Stimulated activated CD4-positive, alpha-beta T cell treated with anti-CD3 and anti-CD28 coated beads, Interleukin-2, amount 100 ng/mL, for 24 hours (primary cell): ENCODE measurements at places on chromosomes 6 and 20.

DNA sequence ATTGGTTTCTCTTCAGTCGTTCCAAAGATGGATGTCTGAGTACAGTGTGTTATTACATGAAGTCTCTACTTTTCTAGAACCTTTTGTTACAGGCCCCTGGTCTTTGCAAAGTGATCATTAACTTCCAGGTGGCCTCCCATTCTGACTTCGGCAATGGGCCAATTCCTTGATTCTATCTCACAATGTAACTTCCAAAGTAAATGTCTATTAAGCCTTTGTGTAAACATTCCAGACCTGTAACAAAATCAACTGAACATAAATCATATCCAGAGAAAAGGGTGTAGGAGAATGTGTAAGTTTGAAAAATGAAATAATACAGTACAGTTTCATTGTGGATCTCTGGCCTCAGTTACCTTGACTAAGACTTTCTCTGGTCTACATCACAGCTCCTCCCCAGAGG, 187.8 kb upstream of the JAG1 start:
- DNase-seq, result no peak

DNA sequence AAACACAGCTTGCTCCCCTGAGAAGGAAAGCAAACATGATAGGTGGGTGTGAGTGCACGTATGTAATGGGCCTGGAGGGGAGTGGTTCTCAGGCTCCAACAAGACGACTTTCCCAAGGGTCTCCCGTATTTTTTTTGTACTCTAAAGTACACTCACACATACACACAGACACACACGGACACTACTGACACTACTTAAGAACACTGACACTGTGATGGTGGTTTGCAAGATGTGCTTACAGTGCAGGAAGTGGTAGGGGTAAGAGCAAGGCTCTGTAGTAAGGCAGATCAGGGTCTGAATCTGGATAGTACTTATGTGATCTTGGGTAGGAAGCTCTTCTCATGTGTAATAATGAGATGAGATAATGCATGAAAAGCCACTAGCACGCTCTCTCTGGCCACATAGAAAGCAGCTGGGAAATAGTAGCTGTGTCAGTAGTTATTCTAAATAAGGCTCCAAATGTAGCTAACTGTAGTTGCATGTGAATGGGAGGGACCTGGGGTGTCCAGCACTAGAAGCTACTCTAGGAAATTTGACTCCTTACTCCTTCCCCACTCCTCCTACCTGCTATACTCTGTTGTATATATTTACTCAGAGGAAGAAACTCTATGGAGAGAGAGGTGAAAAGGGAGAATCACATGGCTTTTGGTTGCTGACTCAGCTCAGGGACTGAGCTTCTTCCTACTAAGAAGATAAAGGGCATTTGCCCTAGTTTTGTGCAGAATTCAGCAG, 8.4 kb upstream of the ZBTB24 start:
- no peak for DNase-seq

DNA sequence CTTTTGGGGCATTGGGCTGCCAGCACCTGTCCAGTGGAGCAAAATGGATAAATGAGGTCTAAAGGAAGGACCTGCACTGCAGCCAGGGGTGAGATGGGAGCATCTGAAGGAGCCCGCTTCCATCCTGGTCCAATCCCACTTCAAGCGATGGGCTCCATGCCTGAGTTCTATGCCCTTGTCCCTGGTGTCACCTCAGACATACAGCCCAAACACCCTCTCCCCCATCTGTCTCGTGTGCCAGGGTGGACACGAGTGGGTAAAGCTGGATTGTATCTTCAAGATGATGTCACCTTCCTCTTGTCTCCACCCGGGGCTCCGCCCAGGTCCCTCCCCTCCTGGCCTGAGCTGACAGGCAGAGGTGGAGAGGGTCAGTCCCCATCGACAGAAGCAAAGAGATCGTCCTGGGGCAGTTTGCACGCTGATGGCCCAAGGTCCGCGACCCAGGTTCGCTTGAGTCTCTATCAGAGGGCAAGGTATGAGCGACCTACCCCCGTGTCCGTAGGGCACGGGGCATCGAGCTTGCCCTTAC, 544 bp downstream of the SMIM29 start:
- peak; percentile 55 for DNase-seq

DNA sequence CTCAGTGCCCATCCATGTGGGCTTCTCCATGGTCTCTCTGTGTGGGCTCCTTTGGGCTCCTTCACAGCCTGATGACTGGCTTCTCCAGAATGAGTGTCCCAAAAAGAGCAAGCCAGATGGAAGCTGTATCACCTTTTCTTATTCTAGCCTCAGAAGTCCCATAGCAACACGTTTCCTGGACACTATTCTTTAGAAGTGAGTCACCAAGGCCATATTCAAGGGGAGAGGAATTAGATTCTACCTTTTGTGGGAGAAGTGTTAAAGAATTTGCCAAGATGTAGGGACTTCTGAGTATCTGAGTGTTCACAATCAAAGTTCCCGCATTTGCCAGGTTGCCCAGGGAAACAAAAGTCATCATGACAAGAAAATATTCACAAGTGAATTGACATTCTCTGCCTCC, 20.7 kb upstream of the TBC1D22B start:
- no peak for DNase-seq

DNA sequence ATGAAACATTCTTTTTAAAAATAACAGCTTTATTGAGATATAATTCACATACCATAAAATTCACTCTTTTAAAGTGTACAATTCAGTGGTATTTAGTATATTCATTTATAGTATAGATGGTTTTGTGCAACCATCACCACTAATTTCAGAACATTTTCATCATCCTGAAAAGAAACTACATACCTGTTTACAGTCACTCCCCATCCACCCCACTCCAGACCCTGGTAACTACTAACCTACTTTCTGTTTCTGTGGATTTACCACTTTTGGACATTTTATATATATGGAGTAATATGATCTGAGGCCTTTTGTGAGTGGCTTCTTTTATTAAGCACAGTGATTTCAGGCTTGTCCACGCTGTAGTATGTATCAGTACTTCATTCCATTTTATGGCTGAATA, 2.5 kb upstream of the TMEM217 start:
- peak; percentile 27 for DNase-seq

GRCh38 chr20:38946836-38947235, 15.3 kb upstream of the DHX35 start:
- DNase-seq, result no peak

GRCh38 chr20:45872626-45873025, 8.4 kb upstream of the ZSWIM1 start:
- DNase-seq, result no peak

DNA sequence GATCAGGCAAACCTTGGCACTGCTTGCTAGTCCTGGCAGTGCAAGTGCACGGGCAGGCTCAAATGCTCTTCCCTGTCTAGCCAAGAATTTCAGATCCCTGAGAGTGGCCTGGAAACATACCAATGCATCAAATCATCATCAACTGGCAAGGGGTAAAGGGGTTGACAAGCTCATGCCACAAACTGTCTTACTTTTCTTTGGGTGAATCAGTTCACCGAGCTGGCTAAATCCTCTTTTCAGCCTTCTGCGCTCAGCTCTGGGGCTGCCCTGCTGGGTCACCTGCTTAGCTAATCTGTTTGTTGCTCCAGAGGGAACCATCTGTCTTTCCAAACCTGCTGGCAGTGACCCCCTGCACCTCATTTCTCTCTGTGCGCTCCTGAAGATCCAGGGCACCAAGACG, 59.5 kb downstream of the LYRM4 start:
- DNase-seq, result no peak
